B cell (primary cell): ENCODE measurements at places on chromosomes 7 and 10.

- DNase-seq: no peak
These were observed 61.1 kb upstream of the C10orf90 start for GRCh38 chr10:126731610-126731990.

DNA sequence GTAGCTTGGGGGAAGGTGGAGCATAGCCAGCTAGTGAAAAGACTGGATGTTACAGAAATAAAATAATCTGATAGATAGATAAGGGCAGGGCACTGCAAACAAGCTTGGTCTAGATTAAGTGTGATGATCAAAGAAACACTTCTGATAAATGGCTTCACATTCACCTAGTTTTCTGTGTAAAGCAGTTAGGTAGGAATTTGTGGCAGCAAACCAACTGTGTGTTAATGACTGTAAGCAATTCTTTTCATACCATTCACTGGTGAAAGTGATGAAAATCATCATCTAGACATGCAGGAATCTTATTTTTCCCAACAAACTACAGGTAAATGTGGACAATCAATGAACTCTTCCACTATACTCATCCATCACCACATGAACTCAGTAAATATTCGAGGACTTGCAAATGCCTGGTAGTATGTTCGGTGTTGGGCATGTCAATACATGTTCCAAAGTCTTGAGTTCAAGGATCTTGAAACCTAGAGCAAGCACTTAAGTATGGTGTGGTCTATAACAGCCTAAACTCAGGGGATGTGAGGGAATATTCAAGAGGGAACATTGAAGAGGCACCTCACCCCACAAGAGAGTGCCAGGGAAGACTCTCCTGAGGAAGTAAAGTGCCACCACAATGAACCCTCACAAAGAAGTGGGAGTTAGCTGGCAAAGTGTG lies 20.5 kb downstream of the PON3 start:
- no peak for DNase-seq

DNA sequence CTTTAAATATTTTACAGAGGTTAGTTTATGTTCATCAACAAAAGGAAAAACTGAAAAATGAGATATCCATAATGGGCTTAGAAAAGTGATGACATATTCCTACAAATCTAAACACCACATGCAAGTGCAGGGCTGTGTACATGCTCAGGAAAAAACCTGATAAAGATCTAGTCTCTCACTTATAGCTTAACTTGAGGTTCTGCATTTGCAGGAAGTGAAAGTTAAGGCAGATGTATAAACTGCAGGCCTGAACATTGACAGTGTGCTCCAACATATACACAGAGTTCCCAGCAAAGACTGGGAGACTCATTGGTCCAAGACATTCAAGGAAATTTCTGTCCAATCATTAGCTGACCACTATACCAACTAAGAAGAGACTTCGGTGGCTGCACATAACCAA lies 63.8 kb upstream of the RET start:
- no peak for DNase-seq

DNA sequence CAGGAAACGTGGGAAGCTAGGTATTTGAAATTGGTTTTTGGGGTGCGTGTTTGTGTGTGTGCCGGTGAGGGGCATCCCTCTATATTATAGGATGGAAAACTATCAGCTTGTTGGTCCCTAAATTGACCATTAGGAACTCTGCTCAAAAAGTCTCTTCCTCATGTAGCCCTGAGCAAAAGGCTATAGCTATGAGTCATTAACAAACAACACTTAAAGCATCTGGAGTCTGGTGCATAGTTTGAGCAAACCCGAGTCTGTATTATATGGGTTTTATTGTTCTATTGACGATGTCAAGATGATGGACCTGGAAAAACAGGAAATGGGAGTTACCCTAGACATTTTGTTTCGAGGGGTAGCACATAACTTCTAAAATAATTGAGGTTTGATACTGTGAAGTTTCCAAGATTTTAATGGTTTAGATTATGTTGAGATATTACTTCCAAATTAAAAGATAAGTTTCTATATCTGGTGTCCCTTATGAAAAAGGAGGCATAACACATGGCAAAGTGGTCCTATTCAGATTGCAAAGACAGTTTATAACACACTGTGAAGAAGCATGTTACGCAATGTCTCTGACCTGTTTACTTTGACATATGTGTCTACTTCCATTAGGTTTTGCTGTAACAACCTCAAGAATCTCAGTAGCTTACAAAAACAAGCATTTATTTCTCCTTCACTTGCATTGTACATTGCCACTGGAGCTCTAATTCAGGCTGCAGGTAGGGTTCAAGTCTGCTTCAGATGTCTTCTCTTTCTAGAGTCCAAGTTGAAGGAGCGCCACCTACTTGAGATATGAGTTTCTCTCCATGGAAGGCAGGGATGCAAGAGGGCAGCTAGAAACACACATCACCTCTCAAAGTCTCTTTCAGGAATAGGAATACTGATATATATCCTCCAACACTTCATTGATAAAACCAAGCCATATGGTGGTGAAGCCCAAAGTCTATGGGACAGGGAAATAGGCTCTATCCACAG lies 357.7 kb downstream of the PHF14 start:
- DNase-seq: no peak

DNA sequence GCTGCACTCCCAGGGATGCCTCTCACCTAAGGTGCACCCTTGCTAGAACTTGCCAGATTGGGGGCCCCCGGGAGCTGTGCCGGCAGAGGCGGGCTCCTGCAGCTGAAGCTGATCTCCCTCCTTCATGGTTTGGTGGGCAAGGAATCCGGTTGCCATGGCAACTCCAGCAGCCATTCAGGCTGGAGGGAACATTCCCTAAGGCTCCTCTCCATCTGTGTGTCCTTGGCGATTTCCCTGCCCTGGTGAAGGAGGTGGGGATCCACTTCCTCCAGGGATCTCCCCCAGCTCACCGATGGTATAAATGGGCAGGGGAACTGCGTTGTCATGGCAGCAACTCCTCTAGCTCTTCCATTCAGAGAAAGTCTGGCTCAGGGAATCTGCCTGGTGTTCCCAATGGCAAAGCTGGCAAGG lies 49.6 kb upstream of the GPR158 start:
- no peak for DNase-seq

DNA sequence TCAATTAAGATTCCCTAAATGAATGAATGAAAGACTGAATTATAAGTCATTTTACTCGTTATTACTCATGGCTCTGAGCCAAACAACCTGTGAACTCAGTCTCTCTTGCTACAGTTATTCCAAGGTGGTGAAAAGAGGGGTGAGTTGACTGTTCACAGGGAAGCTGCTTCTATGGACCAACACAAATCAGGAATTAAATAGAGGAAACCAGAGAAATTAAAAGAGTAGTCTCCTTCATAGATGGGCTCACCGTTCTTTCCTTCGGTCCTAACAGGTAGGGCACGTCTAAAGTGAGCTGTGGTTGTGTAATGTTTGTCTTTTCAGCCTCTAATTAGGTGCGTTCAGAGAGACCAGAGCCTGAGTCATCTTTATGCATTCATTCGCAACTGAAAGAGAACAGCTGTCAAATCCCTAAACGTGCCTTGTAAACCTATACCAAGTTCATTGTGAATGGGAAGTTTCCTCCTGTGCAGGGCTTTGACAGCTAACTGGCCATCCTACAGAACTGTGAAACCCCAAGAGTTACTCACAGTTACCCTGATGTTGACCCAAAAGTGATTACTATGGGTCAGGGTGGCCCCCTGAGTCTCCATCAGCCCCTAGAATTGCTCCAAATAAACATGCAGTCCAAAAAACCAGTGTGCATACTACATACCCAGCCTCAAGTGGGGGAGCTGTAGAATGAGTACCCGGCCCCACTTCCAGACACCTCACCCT lies 18.2 kb upstream of the C10orf53 start:
- DNase-seq: no peak

DNA sequence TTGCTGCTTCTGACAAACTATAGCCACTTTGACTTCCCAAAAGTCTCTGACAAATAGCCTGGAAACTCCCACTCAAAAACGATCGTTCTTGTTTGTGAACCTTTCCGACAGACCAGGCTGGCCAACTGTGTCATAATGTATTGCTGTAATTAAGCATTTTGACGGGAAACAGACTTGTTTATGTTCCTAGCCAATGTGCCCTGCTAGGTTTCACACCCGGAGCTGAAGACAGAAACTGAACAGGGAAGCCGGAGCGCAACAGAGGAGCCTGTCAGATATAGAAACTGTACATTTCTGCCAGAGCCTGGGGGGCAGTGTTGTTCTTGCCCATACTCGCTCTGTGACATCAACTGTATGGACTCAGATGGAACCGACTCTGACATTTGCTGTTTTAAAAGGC lies 55.3 kb upstream of the C7orf33 start:
- peak; percentile 35 for DNase-seq

- DNase-seq: no peak
These were observed 171.1 kb upstream of the PHF14 start for GRCh38 chr7:10802526-10802925.

GRCh38 chr10:80081801-80082750 lies 3.6 kb downstream of the TMEM254 start:
- no peak for DNase-seq

DNA sequence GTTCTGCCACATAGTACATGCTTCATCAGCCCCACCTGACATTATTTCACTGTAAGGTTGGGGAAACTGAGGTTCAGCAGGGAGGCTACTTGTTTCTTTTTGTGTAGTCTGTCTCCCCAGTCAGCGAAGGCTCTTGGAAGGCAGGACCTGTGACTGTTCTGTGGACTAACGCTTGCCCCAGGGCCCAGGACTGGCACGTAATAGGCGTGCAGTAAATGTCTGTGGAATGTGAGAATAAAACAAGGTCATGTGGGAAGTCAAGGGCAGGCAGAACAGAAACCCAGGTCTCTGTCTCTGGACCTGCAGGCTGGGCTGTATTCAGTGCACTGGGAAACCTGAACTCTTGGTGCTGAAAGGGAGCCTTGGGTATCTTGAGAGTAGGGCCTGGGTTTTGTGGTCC lies 168.7 kb downstream of the RPS24 start:
- no peak for DNase-seq
